Smooth muscle cell of the pulmonary artery (primary cell): ENCODE measurements at places on chromosomes 7 and 10. TPM values are rescaled to one million over a fixed set of nuclear protein-coding genes. Genes with fewer than 3 reads are reported as not detected.

NPTX2 gene
- total RNA-seq: 3.3 and 5.1 TPM in 2 replicates

FKBP6 gene
- total RNA-seq: not detected in 2 replicates

HMX3 gene
- total RNA-seq: not detected in 2 replicates

GSAP gene
- total RNA-seq: 4.2 and 5.0 TPM in 2 replicates
